Stimulated activated CD4-positive, alpha-beta T cell treated with anti-CD3 and anti-CD28 coated beads, Interleukin-1b, Interleukin-23, amount 100 ng/mL, for 24 hours (primary cell): ENCODE measurements at places on chromosomes 2 and 18.
A peak's percentile ranks its signal among the peaks of the same experiment; 100 is the strongest.

DNA sequence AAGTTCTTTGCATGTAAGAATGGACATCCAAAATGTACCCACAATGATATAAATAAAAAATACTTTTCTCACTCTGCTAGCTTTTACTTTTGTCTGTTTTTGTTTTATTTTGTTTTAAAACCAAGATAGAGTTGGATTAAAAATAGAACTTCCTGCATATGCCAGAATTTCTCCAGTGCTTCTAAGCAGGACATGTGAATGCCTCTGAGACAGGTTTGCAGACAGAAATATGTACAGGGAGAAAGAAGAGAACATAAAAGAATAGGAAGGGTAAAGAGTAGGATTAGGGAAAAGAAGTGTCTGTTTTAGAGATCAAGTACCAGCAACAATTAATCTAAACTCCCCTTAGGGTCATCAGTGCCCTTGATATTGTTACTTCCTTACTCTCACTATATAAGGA lies 114.4 kb downstream of the BMPR2 start:
- DNase-seq = no peak

DNA sequence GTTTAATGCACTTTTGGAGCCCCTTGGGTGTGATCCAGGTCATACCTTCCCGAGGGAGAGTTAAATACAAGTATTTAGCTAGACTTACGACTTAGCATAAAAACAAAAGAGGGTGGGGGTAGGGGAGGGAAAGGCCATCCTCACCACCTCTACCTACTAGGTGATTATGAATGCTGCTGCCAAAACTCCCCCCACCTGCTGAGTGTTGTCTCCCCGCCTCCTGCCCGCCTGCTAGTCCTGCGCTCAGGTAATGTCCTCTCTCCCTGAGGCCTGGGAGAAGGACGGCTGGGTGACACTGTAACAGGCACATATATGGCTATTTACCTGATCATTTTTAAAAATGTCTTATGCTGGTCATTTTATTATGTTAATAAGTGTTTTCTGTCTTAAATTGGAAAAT lies 3.0 kb upstream of the NCKAP5 start:
- DNase-seq = no peak

DNA sequence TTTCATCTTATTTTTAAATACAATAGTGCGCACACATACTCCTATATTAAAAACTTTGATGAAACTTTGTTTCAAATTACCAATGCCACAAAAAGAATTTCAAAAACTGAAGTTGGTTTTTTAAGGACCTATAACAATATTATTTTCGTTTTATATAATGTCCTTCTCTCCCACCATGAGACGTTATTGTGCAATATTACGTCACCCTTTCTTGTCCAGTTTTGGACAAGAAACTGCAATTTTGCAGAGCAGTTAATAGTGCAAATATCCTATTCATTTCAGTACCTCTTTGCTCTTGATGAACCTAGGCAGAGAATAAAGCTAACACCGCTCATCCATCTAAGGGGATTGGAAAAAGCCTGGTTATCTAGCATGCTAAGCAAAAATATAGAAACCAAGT lies 9.7 kb upstream of the ZNF516 start:
- no peak for DNase-seq

DNA sequence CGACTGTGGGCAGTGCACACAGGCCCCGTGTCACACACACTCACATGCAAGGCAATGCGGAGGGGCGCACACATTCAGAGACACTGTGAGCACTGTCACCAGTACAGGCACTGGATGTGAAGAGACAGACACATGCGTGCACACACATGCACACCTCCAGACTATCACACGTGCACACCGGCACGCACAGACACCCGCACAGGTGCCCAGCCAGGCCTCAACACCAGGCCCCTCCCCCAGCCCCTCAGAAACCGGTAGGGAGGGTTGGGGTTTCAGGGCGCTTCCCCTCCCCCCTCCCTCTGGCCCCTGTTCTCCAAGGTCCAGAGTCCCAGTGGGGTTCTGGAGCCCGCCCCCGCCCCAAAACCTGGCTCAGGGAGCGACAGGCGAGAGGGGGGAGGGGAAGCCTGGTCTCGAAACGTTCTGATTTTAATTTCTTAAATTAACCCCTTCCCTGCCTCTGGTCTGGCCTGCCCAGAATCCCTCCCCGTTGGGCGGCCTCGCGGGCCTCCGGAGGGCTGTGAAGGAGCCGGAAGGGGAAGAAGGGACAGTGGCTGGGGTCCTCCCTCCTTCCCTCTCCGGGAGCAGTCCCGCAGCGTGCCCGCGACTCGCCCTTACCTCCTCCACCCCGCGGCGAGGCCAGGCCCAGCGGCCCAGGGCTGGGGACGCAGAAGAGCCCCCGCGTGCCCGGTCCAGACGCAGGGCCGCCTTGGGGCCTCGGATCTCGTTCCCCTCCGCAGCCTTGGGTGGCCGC lies 558 bp downstream of the FBXO41 start:
- peak; percentile 36 for DNase-seq

DNA sequence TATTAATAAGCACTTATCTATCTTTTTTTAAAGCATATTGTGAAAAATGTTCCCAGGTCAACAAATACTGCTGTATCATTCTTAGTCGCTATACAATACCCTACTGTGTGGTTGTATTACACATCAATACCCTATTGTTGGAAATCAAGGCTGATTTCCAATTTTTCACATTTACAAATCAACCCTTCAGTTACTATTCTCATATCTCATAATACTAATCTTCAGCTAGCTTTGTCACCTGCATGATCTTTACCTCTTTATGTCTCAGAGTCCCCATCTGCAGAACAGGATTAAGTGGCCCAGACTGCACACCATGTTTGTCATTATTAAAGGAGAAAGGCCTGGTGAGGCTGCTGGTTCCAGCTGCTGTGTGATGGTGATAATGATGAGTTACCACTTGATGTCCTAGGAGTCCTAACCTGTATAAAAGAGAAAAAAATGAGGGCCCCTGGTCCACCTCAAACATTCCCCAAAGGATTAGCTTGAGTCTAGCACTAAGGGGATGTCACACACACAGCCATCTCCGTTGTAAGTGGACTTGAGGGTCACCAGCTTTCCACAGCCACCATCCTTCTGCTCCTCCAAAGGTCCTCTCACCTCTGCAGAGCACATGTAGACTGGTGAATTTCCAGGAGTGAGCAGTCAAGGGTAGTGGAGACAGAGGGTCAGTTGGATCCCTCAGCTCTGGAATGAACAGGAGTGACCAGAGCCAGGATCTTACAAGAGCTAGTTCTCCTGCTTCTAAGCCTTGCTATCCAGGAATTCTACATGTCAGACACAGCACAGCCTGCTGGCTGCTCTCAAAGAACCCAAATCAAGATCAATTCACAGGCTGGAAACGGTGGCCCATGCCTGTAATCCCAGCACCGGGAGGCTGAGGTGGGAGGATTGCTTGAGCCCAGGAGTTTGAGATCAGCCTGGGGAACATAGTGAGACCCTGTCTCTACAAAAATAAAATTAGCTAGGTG lies 36.0 kb upstream of the BIN1 start:
- no peak for DNase-seq

DNA sequence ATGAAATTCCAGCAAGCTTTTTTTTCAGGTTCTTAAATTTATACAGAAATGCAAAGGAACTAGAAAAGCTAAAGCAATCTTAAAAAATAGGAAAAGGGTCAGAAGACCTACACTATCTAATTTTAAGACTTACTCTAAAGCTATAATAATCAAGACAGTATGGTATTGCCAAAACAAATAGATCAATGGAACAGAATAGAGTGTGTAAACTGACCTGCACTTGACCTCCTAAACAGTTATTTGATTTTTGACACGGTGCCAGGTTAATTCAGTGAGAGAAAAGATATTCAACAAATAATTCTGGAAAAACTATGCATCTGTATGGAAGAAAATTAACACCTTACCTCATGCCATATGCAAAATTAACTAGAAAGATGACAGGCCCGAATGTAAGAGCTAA lies 73.6 kb downstream of the OLA1 start:
- no peak for DNase-seq

- no peak for DNase-seq
Observed at GRCh38 chr2:231191896-231192872, 6.2 kb upstream of the ARMC9 start.

GRCh38 chr2:201888426-201888800 lies 82.1 kb downstream of the CDK15 start:
- no peak for DNase-seq

GRCh38 chr2:127479866-127480743 lies 46.2 kb downstream of the IWS1 start:
- no peak for DNase-seq

- no peak for DNase-seq
Observed at GRCh38 chr2:191222507-191222906, 22.7 kb upstream of the MYO1B start.

- DNase-seq = no peak
Observed at GRCh38 chr2:178403671-178404306, 47.2 kb downstream of the PRKRA start.

- no peak for DNase-seq
Observed at GRCh38 chr2:167581961-167582574, 665.3 kb downstream of the STK39 start.

GRCh38 chr2:171540437-171540836 lies 18.2 kb downstream of the CYBRD1 start:
- DNase-seq = no peak

DNA sequence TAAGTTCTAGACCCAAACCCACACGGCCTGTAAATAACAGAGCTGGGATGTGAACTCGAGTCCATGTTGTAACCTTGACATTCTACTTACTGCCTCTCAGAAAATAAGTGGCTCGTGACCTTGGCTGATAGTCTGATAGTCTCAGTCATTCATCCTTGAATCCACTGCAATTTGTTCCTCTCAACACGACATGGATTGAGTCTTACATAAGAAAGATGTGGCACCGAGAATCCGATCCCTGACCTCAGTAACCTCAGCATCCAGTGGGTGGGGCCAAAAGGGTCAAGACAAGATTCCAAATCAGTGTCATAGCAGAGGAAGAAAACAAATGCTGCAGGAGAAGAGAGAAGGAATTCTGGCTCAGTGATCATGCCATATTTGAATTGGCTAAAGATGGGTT lies 97.6 kb downstream of the MAPRE2 start:
- DNase-seq = no peak

- DNase-seq = no peak
Observed at GRCh38 chr2:41990688-41991087, 57.1 kb upstream of the PKDCC start.

GRCh38 chr18:8994603-8995002 lies 107.9 kb upstream of the NDUFV2 start:
- DNase-seq = no peak

- DNase-seq = no peak
Observed at GRCh38 chr2:111117598-111118480, 2.9 kb upstream of the BCL2L11 start.

- no peak for DNase-seq
Observed at GRCh38 chr2:212945526-212945925, 205.9 kb downstream of the IKZF2 start.

DNA sequence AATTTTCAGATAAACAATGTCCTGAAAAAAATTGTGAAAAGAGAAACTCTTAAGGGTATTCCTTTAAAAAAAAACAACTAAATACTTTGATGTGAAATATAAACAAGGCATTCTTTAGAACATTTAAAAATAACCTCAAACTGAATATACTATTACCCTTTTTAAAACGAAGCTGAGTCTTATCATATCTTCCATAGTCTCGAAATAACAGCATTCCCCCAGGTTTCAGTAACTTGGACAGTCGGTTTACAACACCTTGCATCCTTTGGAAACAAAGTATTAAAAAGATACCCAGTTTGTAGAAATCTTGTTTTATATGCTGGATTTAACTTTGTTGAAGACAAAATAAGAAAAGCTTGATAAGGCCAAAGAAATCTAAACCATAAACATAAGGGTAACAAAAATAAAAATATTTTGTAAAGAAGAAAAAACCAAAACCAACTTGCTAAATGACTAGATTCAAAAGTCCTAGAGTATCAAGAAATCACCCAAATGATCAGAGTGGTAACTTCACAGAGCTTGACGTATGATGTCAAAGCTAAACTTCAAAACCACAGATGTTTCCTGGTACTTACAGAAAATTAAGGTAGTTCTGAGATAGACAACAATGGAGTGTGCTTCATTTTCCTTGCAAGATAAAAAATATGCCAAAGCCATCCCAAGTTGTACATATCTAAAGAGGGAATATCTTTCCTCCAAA lies 107.8 kb downstream of the METTL8 start:
- no peak for DNase-seq

DNA sequence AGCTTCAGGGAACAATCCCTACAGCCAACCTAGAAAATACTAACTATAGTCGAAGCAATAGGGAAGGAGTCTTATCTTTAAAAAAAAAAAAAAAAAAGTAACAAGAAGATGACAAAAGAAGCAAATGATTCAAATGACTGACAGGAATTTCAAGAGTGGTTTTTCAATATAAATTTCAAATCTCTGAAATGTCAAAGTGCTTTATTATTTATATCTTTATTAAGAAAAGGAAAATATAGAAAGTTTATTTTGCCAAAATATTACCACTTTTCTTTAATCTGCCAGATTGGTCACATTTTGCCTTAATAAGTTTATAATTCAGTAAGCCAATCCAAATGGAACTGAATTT lies 63.5 kb upstream of the HNRNPA3 start:
- no peak for DNase-seq

GRCh38 chr2:136251197-136251884 lies 133.4 kb upstream of the CXCR4 start:
- no peak for DNase-seq

DNA sequence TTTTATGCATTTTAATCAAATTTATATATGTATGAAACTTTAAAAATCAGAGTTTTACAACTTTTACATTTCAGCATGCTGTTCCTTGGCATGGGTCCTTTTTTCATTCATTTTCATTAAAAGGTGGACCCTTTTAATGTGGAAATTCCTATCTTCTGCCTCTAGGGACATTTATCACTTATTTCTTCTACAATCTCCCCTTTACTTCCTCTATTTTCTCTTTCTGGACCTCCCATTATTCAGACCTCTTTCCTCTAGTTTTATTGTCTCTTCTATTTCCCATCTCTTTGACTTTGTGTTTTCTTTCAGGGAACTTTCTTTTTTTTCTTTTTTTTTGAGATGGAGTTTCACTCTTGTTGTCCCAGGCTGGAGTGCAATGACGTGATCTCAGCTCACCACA lies 5.7 kb downstream of the PROC start:
- DNase-seq = no peak

- DNase-seq = no peak
Observed at GRCh38 chr18:11989966-11990380, 8.7 kb downstream of the IMPA2 start.

DNA sequence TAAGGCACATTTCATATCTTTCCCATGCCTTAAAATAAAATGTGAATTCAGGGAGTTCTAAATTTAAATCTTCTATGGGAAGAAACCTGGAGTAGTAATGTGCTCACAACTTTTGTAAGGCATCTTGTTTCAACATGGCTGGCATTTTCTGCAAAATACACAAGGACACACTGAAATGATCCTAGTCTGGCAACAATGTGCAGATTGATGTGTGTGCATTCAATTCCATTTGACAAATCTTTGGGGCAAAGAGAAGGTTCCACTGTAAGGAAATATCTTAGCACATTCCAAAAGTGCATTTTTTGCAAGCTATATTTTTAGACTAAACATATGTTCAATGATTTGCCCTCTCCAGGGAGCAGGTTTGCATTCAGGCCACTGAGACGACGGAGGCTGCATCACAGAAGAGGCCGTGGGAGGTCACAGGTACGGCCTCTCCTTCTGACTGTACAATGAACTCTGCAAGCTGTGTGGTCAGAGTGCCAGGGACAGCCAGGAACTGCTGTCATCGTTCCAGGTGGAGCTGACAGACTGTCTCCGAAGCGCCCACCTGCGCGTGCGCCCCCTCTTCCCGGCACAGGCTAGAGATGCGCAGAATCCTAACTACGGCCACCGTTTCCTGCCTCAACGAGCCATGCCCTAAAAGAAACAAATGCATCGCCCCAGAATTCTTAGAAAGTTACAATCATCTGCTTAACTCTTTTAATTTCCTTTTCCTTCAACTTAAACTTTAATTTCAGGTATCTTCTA lies 149.2 kb upstream of the POU3F3 start:
- no peak for DNase-seq
